IMR-90 (cell line): ENCODE measurements at places on chromosomes 12 and 14.

- H3K27me3 ChIP-seq, result no peaks in the 10 kb centered on the region
- H3K36me3 ChIP-seq, result no peaks in the 10 kb centered on the region
- H3K4me3 ChIP-seq, result no peak overlapping the region
- DNase-seq, result no peak
- H3K4me1 ChIP-seq, result no peaks in the 10 kb centered on the region
- H3K27ac ChIP-seq, result no peak overlapping the region
These were observed 579.1 kb downstream of the TMTC2 start for GRCh38 chr12:83265808-83266207.

DNA sequence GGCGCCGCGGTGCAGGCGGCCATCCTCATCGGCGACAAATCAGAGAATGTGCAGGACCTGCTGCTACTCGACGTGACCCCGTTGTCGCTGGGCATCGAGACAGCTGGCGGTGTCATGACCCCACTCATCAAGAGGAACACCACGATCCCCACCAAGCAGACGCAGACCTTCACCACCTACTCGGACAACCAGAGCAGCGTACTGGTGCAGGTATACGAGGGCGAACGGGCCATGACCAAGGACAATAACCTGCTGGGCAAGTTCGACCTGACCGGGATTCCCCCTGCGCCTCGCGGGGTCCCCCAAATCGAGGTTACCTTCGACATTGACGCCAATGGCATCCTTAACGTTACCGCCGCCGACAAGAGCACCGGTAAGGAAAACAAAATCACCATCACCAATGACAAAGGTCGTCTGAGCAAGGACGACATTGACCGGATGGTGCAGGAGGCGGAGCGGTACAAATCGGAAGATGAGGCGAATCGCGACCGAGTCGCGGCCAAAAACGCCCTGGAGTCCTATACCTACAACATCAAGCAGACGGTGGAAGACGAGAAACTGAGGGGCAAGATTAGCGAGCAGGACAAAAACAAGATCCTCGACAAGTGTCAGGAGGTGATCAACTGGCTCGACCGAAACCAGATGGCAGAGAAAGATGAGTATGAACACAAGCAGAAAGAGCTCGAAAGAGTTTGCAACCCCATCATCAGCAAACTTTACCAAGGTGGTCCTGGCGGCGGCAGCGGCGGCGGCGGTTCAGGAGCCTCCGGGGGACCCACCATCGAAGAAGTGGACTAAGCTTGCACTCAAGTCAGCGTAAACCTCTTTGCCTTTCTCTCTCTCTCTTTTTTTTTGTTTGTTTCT is 1.7 kb downstream of the HSPA2 start:
- H3K4me1 ChIP-seq, result no peaks in the 10 kb centered on the region; the same call in 1 of the 2 replicates
- H3K27ac ChIP-seq, result peak overlapping the region; percentile 25
- no peaks in the 10 kb centered on the region for H3K27me3 ChIP-seq
- no peak for DNase-seq
- peak overlapping the region; percentile 67 for H3K4me3 ChIP-seq

- no peaks in the 10 kb centered on the region for H3K36me3 ChIP-seq
- H3K27me3 ChIP-seq, result no peaks in the 10 kb centered on the region
- DNase-seq, result peak; percentile 74
- peaks cover 6% of the 10 kb centered on the region for H3K4me1 ChIP-seq
These were observed 208.5 kb downstream of the C12orf50 start for GRCh38 chr12:87820524-87821202.

GRCh38 chr12:92029136-92029535 is 116.5 kb downstream of the BTG1 start:
- H3K27ac ChIP-seq, result no peak overlapping the region
- H3K4me3 ChIP-seq, result no peak overlapping the region
- no peaks in the 10 kb centered on the region for H3K36me3 ChIP-seq
- H3K27me3 ChIP-seq, result no peaks in the 10 kb centered on the region
- DNase-seq, result no peak
- no peaks in the 10 kb centered on the region; the same call in 1 of the 2 replicates for H3K4me1 ChIP-seq
